ENCODE measurements at places on chromosomes 3 and 15.

DNA sequence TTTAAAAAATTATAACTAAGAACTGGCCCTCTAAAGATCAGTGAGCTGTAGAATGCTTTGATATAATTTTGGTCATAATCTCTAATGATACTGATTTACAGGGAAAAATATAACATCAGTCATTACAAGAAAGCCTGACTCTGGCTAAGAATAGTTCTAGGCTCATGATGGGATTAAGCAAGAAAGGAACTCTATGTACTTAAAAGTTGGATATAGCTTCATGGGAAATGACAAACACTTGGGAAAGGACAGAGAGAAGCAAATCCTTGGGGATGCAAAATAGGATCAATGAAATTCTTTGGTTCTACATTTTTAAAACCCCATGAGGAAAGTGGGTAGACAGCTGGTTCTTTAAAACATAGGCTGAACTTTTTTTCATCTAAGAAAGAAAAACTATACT is 472.7 kb upstream of the NR2F2 start:
- peak; percentile 54 for DNase-seq

- DNase-seq = no peak
Observed at GRCh38 chr3:42711491-42712343, 9.1 kb upstream of the HHATL start.

DNA sequence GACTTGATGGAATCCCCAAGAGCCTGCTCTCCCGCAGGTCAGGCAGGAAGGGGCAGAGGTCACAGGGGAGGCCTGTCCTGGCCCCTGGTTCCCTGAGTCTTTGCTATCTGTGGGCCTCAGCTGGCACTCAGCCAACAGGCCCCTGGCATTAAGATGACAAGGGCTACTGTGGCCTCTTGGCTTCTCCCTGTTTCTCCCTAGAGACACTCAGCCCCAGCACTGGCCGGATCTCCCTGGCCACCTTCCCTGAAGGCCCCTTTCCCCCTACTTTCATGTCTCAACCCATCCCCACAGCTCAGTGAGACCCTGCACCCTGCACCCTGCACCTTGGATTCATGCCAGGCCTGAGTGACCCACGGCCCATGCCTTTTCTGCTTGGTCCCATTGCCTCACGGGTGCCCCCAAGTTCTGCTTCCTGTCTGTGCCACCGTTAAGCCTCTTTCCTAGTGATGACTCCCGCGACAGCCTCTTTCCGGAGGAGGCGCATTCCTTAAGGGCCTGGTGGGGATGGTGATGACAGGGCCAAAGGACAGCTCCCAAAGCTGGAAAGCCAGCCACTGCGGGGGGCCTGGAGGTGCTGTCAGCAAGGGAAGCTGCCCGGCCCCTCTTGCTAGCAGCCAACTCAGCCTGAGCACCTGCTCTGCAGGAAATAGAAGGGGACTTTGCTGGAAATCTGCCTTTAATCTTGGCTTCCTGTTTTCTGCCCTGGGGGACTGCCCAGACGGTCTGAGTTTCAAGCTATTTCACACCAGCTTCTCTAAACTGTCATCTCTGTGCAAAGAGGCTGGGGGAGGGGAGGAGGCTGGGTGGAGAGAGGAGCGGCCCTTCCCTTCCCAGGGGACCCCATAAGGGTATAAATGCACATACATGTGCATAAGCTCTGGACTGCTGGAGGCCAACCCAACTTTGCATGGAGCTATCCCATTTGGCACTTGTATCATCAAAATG is 4.8 kb upstream of the CSK start:
- DNase-seq = peak; percentile 28

GRCh38 chr3:30686176-30686575 is 79.8 kb downstream of the TGFBR2 start:
- DNase-seq = no peak

DNA sequence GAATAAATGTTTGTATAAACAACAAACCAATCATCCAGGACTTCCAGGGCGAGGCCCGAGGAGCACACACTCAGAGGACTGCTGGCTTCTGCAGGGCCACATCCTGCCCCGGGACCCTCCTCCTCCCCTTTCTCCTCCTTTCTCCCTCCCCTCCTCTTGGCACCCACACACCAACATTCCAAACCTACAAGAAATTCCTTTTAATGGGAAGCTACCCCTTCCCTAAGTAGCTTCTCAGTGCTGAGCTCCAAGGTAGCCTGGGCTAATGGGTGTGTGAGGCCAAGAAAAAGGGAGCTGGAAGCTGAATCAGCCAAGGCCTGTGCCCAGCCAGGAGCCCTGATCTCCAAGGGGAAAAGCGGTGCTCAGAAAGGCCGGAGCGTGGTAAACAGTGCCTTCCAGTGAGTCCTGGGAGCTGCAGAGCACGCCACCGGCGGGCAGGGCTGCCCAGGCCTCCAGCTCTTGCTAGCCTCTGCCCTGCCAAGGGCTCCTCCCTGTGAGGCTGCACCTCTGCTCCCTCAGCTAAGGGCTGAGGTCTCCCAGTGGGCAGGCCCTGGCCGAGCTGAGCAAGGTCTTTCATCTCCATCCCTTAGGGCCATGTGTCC is 3.9 kb downstream of the ITIH3 start:
- DNase-seq = no peak

GRCh38 chr3:31043184-31043819 is 148.8 kb upstream of the GADL1 start:
- DNase-seq = peak; percentile 27

DNA sequence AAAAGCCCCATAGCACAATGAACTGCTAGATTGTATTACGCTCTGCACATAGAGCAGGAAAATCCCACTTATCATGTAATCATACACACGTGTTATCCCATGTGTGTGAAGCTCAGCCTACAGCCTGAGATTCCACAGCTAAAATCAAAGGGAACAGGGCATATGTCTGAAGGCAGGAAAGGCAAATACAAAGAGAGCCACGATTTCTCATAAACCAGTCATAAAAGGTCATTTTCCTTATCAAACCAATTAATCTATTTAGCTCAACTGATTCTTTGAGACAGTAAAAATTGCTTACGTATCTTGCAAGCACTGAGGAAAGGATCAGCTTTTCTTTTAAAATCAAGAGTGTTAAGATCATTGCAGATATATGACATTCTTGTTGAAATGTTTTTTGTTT is 199.5 kb upstream of the TBL1XR1 start:
- DNase-seq = no peak

- DNase-seq = no peak
Observed at GRCh38 chr3:187454085-187454815, 86.1 kb downstream of the RTP4 start.

GRCh38 chr3:52721002-52721729 is 15.3 kb downstream of the SPCS1 start:
- peak; percentile 13 for DNase-seq

DNA sequence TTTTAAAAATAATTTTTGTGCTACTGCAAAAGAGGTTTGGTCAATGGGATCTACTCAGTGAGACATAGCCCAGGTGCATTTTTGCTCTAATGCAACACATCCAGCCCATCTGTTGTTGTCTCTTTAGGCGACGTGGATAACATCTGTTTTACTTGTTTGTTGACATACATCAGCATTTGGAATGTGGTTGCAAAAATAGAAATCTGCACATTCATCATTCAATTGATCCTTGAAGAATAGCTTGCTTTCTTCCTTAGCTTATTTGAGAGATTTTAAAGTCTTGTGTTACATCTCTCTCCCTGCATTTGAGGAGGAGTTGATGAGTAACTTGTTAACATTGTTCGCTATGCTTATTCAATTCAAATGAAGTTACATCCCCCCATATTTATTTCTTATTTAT is 1202.3 kb downstream of the NSUN3 start:
- DNase-seq = no peak

DNA sequence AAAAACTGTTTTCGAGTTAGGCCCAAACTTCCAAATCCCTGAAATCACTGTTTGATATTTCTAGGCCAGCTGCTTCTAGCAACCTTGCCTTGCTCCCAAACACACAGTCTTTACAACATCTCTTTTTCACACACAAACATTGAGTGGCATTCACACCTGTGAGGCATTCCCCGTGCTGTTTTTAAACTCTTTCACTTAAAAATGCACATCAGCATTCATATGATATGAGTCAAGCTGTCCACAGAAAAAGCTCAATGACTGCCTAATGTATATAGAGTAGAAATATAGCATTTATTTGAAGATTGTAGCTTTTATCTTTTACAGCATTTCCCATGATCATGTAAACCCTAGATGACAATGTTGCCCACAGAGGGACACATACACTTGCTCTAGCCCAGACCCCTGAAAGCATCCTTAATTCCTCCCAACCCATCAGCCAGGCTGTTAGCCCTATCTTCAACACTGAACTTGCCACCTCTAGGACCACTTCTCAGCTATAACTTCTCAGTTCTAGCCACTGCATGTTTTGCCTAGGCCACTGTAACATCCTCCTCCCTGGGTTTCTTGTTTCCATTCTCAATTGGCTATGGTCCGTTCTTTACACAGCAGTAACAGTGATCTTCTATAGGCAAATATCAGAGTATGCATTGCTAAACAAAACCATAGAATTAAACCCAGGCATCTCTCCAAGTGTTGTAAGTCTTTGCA is 782.6 kb downstream of the DIPK2A start:
- no peak for DNase-seq

GRCh38 chr3:164222197-164222596 is 856.1 kb downstream of the SI start:
- DNase-seq = no peak

DNA sequence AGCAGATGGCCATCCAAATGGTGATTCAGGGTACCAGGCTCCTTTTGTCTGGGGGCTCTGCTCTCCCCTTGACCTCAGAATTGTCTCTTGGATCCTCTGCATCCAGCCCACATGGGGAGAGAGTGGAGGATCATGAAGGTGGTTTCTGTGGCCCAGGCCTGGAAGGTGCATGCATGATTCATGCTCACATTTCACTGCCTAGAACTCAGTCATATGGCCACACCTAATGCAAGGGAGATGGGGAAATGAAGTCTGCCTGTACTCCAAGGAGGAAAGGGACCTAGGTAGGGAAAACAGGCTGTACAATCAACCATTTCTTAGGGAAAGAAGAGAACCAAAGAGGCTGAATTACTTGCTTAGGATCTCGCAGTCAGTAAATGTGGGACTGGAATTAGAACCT is 15.1 kb downstream of the HRG start:
- DNase-seq = no peak

- no peak for DNase-seq
Observed at GRCh38 chr15:101488300-101489164, 975 bp downstream of the PCSK6 start.

DNA sequence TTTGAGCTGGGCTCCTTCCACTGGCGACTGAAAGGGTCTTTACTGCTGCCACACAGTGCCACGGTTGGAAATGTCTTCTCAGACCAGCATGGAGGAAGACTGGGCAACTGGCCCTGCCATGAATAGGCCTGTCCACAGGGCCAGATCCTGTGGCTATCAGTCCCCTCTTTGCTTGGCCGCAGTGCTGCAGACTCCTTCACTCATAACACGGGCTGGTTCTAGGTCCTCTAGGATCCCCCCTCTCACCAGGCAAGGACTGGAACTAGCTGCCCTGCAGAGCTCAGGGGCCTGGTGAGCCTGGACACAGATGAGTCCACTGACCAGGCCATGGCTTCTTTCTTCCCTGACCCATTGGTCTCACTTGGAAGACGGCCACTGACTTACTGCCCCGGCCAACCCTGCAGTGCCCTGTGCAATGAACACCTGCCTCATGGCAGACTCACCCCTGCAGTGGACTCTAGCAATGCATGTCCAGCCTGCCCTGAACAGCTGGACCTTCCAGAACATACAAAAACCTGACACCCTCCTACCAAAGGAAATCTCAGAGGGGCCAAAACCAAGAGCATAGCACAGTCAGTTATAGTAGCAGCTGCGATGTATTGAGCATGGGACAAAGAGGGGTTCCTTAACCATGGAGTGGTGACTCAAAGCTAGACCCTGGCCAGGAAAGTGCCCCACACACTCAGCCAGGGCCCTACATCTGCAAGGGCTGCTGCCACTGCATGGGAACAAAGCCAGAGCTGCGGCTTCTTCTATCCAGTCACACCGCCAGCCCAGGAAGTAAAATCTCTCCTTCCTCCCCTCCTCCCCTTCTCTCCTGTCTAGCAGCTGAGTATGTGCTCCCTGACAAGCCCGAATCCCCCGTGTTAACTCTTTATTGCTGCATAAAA is 72.1 kb upstream of the ITGA11 start:
- DNase-seq = peak; percentile 47

Measured in cardiac fibroblast (primary cell).